ENCODE measurements at places on chromosomes 2 and 18.

DNA sequence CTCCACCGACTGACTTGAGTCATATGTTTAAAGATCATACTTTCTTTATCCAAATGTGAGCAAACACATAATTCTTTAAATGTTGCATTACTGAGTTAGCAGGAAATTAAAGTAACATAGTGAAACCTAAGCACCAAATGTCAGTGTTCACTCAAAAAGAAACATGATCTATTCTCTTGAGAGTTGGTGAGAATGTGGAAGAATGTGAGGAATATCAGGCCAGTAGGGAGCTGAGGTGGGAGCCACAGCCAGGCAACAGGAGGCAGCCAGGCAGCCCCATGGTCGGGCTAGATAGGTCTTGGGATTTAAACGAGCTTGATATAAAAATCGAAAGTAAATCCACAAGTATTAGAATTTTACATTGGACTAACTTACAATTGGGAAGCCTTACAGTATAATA, 198.1 kb upstream of the SH3BP4 start:
- no peak for DNase-seq

GRCh38 chr18:34358923-34359322, 134.2 kb upstream of the NOL4 start:
- no peak for DNase-seq

DNA sequence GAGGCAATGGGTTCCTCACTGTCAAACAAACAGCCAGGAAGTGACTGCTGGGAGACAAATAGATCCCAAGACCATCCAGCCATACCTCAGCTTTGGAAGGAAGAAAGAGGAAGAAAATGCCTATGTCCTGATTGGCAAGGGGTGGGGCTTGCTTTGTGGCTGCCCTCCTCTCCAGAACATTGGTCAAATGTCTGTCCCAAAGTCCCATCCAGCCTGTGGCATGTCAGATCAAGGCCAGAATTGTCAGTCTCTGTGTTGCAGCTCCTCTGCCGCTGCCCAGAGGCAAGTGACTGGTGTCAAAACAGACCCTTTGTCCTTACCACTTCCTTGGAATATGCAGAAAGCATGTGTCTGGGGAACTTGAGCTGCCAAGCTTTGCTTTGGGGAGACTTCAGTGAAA, 63.0 kb upstream of the SMAD2 start:
- DNase-seq = no peak

- no peak for DNase-seq
Observed at GRCh38 chr18:11847811-11848210, 3.4 kb upstream of the CHMP1B start.

GRCh38 chr2:206915121-206915520, 24.2 kb upstream of the CPO start:
- no peak for DNase-seq

GRCh38 chr18:54675076-54675475, 84.0 kb downstream of the DYNAP start:
- DNase-seq = peak; percentile 78

- no peak for DNase-seq
Observed at GRCh38 chr2:98469862-98470544, 25.3 kb downstream of the INPP4A start.

DNA sequence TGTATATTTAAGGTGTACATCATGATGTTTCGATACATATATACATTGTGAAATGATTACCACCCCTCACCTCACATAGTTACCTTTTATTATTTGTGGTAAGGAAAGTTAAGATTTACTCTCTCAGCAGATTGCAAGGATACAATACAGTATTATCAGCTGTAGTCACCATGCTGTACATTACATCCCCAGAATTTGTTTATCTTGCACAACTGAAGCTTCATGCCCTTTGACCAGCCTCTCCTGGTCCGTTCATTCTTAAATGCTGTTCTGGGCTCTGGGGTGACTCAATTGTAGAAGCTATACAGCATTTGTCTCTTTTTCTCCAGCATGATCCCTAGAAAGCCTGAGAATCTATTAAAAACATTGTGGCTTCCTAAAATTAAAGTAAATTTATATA, 90.8 kb downstream of the PTPRM start:
- no peak for DNase-seq

GRCh38 chr2:204507636-204508035, 37.6 kb upstream of the PARD3B start:
- DNase-seq = no peak

DNA sequence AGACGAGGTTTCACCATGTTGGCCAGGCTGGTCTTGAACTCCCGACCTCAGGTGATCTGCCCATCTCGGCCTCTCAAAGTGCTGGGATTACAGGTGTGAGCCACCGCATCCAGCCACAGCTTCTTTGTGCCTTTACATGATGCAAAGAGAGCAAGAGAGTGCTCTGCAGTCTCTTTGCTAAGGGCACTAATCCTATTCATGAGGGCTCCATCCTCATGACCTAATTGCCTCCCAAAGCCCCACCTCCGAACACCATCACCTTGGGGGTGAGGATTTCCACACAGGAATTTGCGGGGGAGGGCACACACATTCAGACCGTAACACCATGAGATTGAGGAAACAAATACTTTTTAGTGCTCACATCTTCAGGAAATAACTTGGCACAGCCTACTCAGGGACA, 91.8 kb downstream of the PDCL3 start:
- no peak for DNase-seq

DNA sequence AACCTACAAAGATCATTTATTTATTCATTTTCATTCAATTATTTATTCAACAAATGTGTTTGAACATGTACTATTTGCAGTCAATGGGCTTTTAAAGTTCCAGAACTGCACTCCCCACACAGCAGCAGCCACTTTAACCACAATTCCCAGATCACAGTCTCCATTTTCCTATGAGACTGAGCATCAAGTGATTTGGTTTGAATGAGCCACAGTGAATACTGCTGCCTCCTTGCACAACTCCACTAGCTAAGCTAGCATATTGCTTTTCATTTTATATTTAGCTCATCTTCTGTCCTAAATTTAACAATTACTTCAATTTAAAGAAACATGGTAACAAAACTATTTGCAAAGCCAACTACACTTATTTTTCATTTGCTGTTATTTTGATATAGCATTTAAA, 353.4 kb upstream of the VRK2 start:
- DNase-seq = no peak

- DNase-seq = no peak
Observed at GRCh38 chr18:66792466-66792865, 188.6 kb upstream of the CDH19 start.

- peak; percentile 6 for DNase-seq
Observed at GRCh38 chr18:57833441-57834101, 30.5 kb upstream of the ATP8B1 start.

DNA sequence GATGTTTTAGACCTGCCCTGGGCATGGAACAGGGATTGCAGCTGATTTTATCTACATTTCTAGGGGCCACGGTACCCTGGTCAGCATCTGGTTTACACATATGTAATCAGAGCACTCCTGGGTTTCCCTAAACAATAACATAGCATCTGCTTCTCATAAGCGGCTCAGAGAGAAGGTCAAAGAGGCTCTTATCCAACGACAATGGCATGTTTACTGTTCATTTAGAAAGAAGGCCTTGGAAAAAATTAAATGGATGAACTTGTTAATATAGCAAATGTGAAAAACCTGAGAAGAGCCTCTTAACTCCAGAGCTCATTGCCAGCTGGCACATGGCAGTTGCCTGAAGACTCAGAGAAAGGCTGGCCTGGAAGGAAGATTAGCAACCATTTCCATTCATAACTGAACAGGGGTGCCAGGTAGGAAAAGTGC, 202.8 kb upstream of the THUMPD2 start:
- no peak for DNase-seq

- no peak for DNase-seq
Observed at GRCh38 chr18:76363436-76364120, 131.5 kb downstream of the ZNF516 start.

- no peak for DNase-seq
Observed at GRCh38 chr18:50427896-50428295, 53.0 kb downstream of the SKA1 start.

- no peak for DNase-seq
Observed at GRCh38 chr2:8541223-8541622, 140.6 kb upstream of the ID2 start.

- DNase-seq = no peak
Observed at GRCh38 chr2:204608237-204608939, 63.1 kb downstream of the PARD3B start.

GRCh38 chr2:38498045-38498481, 104.7 kb downstream of the HNRNPLL start:
- DNase-seq = no peak

GRCh38 chr2:175755169-175755568, 246.9 kb downstream of the LNPK start:
- DNase-seq = no peak

- no peak for DNase-seq
Observed at GRCh38 chr2:119809339-119810048, 49.8 kb downstream of the PTPN4 start.

DNA sequence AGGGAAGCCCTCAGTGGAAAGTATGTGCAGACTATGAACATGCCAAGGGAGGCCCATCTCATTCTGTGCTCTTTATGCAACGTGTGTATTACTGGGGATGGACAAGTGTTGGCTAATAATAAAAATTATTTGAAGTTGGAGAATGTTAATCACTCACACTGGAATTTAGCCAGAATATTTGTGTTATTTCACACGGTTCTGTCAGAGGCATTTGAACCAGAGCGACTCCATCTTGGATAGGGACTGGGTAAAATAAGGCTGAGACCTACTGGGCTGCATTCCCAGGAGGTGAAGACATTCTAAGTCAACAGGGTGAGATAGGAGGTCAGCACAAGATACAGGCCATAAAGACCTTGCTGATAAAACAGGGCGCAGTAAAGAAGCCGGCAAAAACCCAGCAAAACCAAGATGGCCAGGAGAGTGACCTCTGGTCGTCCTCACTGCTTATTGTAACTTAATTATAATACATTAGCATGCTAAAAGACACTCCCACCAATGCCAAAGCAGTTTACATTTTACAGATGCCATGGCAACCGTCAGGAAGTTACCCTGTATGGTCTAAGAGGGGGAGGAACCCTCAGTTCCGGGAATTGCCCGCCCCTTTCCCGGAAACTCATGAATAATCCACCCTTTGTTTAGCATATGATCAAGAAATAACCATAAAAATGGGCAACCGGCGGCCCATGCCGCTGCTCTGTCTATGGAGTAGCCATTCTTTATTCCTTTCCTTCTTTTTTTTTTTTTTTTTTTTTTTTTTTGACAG, 2.6 kb upstream of the FZD5 start:
- no peak for DNase-seq

DNA sequence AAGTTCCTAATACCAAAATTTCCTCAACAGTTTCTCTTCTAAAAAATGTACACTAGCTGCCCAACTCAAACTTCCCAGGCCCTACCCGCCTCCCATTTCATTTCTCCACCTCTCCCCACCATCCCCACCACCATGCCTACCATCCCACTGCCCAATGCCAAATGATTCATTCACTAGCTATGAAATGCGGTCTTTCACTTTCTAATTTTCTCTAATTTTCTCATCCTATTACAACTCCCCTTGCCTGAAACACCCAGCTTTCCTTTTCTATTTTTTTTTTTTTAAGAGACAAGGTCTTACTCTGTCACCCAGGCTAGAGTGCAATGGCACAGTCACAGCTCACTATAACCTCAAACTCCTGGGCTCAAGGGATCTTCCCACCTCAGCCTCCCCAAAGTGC, 38.4 kb downstream of the KIDINS220 start:
- no peak for DNase-seq

DNA sequence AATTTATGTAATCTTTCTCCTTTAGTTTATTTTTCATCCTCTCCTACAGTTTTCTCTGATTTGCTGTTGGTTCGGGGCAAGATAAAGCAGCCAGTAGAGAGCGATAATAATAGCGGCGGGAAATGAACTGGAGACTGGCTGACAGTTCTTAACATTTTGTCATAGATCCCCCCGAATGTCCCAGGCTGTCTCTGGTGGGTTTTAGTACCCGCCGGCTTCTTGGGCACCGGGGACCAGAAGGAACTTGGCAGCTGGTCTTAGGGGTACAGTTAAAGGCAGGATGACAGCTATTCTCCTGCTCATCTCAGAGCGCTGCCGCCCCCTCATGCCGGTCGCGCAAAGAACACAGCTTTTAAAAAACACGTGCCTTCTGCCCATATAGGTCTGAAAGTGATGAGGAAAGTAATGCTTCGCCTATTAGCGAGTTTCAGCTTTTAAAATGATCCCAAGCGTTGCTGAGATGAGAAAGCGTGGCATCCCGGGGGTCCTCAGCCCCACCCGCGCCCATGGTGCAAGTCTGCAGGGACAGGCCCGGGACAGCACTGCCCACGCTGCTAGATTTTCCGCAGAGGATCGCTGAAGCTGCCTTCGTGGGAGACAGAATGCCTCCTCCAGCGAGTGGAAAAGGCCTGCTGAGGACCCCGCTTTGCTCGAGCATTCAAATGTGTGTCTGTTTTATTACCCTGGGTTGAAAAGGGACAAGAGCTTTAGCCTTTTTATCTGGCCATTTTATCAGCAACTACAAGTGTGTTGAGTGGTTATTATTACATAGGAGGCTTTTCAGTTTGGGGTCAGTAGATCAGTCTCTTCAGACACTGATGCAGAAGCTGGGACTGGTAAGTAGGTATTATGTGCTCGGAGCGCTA, 3.8 kb downstream of the ONECUT2 start:
- DNase-seq = peak; percentile 46

- DNase-seq = no peak
Observed at GRCh38 chr2:96353032-96353561, 17.5 kb downstream of the NCAPH start.

GRCh38 chr2:86031606-86032005, 74.1 kb downstream of the POLR1A start:
- DNase-seq = no peak

DNA sequence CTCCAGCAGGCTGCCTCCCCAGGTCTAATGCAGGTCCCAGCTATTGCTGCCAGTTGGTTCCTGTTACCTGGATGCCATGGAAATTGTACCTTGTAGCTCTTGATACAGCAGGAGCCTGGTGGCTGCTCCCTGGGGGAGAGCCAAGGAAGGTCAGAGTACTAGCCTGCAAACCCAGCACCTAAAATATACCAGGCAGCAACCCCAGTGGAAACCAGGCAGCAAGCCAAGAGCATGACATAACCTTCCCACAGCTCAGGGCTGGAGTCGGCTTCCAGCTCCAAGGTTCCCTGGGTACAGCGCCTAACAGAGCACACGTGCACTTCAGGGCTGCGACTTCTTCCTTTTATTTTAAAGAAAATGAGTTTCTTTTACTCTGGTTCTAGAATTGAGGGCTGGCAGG, 30.3 kb downstream of the TNP1 start:
- no peak for DNase-seq

- DNase-seq = no peak
Observed at GRCh38 chr2:48045613-48046012, 139.3 kb upstream of the FBXO11 start.

GRCh38 chr2:892401-892800, 58.2 kb upstream of the SNTG2 start:
- no peak for DNase-seq

- no peak for DNase-seq
Observed at GRCh38 chr2:220437938-220438337, 810.5 kb downstream of the SLC4A3 start.

DNA sequence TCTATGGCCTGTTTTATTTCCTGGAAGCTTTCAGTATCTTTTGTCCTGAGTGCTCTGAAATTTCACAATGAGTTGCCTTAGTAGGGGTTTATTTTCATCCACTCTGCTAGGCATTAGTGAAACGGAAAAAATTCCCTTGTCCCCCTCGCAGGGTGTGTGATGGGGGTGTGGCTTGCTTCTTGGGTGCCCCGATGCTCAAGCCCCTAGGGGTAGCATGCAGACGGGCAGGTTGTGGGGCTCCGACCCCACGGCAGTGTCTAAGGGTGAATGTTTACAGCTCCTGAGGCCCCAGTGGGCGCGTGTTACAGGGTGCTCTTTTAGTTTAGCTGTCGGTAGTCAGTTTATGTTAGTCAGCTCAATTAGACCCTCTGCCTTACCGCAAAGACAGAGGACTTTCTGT, 32.2 kb upstream of the MAP4K4 start:
- DNase-seq = no peak
